ENCODE measurements at places on chromosomes 4 and X.

GRCh38 chrX:132207996-132208395 lies 11.3 kb downstream of the RAP2C start:
- no peak for DNase-seq

- DNase-seq, result no peak
These were observed 139.5 kb downstream of the RAPGEF2 start for GRCh38 chr4:159242427-159242826.

DNA sequence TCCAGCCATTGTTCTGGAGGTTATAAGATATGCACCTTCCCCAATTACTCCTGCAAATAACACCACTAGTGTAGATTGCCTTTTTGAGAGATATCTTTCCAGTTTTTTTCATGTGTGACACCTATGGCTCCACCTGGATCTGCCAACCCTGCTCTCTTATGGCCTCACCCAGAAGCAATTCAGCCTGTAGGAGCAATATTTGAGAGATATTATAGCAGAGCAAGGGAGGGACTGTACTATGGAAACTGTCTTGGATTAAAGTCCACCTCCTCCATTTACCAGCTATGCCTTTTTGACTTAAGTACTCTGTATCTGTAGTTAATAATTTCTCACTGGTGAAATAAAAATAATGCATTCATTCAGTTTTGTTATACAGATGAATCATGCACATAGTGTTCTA lies 803.5 kb downstream of the NLGN4X start:
- DNase-seq, result no peak

- DNase-seq, result no peak
These were observed 55.4 kb downstream of the HADH start for GRCh38 chr4:108044951-108045686.

DNA sequence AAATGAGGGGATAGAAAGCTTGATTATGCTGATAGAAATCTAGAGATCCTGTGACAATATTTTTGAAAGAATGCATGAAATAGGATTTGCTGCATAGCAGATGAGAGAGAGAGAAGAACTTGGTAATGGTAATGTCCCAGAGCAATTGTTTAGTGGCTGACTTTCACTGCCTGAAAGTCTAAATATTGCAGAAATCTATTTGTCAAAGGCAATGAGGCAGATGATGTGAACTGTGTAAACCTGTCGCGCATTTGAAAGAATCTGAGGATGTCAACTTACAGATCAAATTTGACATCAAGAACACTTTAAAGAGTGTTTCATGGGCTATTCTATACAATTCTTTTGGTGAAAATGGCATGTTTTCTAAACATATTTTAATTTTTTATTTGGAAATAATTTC lies 133.6 kb downstream of the GPM6A start:
- no peak for DNase-seq

DNA sequence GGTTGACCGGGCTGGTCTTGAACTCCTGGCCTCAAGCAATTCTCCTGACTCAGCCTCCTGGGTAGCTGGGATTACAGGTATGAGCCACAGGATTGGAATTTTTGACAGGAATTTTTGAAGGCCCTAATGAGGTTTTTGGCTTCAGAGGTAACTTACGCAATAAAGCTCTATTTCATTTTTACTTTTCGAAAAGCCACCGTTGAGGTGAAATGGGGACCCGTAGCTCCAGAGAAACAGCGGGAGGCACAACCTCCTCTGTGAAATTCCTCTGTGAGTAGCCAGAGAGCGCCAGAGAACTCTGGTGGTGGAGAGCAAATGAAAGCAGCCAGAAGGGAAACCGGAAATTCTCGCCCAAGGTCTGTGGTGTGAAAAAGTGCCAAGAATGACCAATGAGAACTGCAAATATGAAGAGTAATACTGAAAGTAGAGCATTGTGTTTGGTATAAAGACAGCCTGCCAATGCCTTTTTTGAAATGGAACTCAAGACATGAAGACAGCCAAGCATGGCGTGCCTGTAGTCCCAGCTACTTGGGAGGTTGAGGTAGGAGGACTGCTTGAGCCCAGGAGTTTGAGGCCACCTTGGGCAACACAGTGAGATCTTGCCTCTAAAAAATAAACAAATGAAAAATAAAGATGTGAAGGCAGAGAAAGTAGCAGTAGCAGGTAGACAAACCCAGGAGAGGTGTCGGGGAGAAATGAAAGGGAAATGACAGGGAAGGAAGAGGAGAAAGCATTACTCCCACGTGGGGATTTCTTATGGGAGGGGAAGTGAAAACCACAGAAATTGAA lies 33.0 kb upstream of the TMEM131L start:
- DNase-seq, result no peak

DNA sequence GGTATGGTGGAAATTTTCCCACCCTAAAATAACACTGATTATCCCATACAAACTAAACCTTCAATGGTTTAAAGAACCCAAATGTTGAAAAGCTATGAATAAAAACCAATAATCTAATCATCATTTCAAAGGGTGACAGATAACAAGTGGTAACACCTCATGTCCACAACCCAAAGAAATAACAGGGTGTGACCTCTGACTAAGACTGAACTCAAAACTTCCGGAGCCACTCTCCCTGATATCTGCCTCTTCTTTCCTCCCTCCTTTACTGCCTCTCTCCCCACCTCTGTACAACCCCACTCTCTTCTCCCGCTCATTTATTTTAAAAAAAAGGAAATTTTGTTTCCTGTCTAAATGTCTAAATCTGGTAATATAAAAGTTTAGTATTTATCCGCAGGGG lies 11.5 kb downstream of the FBXW7 start:
- DNase-seq, result no peak

GRCh38 chr4:40170588-40170987 lies 26.2 kb upstream of the RHOH start:
- no peak for DNase-seq

DNA sequence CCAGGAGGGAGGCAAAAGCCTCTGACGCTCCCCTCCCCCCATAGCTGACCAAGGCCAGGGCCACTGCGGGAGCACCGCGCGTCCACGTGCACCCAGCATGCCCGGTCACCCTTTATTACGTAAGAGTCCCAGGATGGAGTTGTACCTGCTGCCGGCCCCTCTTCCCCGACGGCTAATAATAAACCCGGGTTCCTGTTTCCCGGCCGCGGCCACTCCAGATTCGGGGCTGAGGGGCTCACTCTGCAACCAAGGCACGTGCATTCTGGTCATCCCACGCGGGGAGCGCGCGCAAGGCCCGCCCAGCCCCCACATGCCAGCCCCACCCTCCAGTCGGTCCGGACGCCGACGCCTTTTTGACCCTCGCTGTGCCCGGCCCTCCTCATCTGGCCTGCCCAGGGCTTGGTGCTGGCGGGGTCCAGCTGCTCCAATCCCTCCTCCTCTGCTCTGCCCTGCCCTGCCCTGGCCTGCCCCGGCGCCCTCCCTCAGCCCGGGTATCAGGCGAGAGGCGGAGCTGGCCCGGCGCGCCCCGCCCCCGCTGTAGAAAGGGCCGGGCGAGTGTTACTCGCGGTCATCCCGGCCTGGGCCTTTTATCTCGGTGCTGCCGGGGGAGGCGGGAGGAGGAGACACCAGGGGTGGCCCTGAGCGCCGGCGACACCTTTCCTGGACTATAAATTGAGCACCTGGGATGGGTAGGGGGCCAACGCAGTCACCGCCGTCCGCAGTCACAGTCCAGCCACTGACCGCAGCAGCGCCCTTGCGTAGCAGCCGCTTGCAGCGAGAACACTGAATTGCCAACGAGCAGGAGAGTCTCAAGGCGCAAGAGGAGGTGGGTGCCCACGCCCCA lies 2.6 kb downstream of the MID1IP1 start:
- DNase-seq, result no peak

- no peak for DNase-seq
These were observed 1.8 kb downstream of the SLC38A5 start for GRCh38 chrX:48468247-48468671.

DNA sequence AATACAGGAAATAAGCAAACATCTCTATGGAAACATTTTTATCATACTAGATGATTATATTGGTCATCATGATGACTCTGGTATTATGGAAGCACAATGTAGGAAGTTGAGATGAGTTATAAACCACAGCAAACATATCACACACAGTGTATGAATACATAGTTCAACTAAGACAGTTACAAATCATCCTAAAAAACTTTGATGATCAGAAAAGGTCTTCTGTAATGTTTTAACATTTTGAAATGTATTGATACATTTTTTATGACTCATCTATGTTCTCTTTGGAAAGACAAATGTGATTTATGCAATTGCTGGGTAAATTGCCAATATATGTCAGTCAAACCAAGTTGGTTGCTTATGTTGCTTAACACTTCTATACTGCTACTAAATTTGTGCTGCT lies 4.8 kb downstream of the CXCL3 start:
- DNase-seq, result no peak

DNA sequence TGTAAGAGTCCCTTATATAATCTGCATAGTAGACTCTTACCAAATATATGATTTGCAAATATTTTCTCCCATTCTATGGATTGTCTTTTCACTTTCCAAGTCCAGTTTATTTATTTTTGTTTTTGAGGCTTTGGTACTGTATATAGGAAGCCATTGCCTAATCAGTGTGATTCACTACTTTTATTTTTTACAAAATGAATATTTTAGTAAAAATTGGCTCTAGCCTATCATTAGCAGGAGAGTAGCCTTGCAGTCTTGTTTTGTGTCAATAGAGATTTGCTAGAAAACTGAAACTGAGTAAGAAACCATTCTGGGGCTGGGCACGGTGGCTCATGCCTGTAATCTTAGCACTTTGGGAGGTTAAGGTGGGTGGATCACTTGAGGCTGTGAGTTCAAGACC lies 199.9 kb upstream of the MAB21L2 start:
- DNase-seq, result no peak

All from smooth muscle cell of the brain vasculature (primary cell).